ENCODE measurements at places on chromosomes 16 and 17.

DNA sequence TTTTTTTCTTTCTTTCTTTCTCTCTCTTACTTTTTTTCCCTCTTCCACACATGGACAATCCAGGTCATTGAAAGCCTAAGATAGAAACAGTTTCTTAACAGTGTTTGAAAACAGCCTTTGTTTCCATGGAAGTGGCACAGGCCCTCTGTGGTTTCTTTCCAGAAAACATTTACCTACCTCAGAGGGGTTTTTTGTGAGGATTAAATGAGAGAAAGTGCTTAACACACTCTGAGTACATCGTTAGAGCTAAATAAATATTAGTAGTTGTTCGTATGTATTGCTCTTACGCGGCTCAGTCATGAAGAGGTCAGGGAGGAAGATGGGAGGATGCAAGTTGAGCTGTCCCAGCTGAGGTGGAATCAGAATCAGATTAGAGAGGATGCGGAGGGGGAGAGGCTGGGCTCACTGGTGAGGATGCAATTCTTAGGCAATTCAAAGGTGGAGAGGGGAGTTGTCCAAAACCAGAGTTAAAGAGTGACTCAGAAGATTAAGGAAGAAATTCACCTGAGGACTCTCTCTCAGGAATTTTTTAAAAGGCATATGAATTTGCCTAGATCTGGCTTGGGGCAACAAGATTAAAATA, 345.4 kb downstream of the PMP22 start:
- no peak for DNase-seq

DNA sequence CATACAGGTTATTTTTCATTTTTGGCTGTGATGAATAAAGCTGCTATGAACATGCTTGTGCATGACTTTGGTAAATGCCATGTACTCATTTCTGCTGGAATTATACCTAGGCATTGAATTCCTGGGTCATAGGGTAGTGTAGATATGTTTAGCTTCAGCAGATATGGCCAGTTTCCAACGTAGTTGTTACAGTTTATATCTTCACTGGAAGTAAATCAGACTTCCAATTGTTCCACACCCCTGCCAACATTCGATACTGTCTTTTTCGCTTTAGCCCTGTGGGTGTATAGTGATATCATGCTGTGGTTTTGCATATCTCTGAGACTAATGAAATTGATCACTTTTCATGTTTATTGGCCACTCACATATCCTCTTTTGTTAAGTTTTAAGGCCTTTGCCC, 50.4 kb downstream of the ARHGAP27 start:
- DNase-seq, result no peak

DNA sequence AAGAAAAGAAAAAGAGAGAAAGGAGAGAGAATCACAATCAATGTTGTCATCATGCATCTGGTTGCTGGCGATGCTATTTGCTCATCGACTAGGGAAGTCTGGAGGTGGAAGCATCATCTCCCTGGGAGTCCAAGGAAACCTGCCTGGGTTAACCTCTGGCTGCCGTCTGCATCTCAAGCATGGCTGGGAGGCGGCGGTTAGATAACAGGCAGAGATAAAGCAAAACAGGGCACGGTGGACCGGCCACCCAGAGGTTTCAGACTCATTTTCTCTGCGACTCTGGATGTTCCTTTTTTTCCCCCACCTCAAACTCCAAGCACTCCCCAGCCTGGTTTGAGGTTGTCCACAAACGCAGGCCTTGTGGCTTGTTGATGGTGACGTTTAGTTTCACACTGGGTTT, 161.2 kb downstream of the ENGASE start:
- no peak for DNase-seq

DNA sequence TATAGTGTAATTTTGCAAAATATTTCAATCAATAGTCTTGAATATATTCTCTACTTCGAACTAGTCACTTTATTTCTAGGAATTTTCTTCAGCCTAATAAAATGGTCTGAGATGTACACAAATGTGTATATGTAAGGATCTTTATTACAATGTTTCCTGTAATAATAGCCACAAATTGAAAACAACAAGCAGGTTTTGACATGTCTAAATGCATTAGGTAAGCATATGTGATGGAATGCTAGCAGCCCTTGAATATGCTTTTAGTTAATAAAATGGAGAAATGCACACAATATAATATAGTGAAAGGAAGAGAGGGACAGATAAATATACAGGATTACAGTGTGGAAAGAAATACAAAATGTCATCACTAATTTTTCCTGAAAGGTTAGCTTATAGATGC, 196.5 kb upstream of the IRX5 start:
- DNase-seq, result no peak
